Heart right ventricle (tissue), 16 donors: ENCODE measurements at places on chromosomes 1 and 21.

DNA sequence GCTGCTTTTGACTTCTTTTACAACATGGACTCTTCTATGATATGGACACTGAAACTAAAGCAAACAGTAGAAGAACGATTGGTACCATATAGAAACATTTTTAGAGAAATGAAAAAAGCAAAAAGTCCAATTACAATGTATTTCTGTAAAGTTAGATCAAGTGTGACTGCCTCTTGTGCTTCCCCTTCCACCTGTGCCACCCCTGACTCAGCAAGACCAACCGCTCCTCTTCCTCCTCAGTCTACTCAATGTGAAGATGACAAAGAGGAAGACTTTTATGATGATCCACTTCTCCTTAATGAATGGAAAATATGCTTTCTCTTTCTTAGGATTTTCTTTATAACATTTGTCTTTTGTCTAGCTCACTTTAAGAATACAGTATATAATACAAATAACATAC lies 66.9 kb downstream of the PHTF1 start:
- no peak for DNase-seq

GRCh38 chr1:181124291-181124751 lies 35.8 kb downstream of the IER5 start:
- no peak for DNase-seq

DNA sequence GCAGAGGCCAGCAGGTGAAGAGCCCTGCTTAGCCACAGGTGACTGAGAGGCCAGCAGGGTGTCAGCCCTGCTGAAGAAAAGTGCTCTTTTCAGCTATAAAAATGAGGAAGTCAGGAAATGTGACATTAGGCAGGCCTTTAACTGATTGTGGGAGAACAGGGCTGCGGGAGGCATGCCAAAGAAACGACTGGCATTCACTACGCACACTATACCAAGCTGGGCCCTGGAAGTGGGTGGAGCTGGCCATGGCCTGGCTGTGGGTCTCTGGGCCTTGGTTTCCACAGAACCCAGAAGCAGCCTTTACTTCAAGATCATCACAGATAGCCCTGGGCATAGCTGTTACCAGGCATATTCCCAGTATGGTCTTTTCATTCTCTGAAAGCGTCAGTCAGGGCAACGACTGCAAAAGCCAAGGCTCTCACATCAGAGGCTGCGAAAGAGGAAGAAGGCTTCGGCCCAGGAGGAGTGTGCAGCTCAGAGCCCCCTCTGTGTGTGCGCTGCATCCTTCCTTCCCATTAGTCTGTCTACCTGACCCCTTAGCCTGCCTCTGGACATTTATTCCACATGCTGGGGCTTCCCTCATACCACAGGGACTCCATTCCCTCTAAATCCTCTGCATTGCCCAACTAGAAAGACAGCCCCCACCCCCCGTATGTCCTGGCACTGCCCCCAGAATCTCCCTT lies 14.3 kb downstream of the SLC2A1 start:
- peak; percentile 72 for DNase-seq

GRCh38 chr1:61914823-61915482 lies 172.7 kb downstream of the PATJ start:
- DNase-seq = no peak

- DNase-seq = peak; percentile 25
Measured at GRCh38 chr1:63747445-63747844, 26.4 kb upstream of the ROR1 start.

DNA sequence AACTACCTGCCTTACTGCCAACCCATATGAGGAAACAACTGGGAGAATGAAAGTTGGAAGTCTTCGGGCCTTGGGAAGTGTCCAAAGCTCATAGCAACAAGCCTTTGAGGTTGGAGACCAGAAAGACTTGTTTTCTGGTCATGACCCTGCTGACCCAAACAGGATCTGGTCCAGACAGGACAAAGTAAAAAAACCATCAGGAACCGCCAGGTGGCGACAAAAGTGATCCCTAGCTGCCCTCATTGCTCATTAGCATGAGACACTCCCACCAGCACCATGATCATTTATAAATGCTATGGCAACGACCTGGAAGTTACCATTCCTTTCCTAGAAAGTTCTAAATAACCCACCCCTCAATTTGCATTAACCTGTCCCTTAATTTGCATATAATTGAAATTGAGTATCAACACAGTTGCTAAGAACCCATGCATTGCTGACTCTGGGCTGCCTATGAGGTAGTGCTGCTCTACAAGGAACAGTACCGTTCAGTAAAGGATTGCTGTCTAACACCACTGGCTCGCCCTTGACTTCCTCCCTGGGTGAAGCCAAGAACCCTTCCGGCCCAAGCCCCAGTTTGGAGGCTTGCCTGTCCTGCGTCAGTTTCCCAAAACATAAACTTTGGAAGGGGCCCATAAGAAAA lies 89.0 kb downstream of the URB2 start:
- DNase-seq = no peak

GRCh38 chr1:185427264-185427663 lies 110.2 kb upstream of the IVNS1ABP start:
- peak; percentile 12 for DNase-seq

- DNase-seq = no peak
Measured at GRCh38 chr21:35222541-35222941, 173.4 kb upstream of the RUNX1 start.

GRCh38 chr1:147669469-147670318 lies 630 bp downstream of the ACP6 start:
- DNase-seq = peak; percentile 16

- no peak for DNase-seq
Measured at GRCh38 chr1:162108426-162108825, 38.9 kb downstream of the NOS1AP start.

DNA sequence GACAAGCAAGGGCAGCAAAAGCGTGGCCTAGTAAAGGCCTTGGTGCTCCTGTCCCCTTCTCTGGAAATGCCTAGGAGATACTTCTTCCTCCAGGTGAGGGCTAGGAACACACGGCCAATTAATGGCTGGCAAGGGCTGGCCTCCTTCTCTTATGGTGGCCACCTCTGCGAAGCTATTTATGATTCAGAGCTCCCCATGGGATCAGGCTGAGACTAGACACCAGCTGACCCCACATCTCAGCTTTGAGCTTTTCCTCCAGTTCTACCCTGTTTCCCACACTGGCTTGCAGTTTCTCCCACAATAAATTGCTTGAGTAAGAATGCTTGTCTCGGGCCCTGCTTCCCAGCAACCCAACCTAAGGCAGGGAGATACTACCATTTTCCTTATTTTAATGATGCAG lies 53.7 kb downstream of the CAMK2N1 start:
- DNase-seq = no peak

DNA sequence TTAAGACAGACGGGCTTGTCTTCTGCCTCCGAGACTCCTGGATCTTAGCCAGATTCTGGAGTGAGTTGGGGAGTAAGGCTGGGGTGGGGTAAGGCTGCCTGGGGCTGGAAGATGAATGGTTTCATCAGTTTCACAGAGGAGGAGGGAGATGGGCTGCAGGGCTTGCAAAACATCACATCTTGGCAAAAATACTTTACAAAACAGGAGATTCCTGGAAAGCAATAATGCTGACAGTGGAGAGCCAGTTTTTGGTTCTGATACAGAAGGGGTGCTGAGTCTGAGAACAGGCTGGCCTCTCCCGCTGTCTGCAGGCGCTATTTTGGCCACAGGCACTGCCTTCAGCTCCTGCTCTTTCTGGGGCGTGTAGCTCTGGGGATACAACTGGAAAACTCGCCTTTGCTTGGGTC lies 83.4 kb upstream of the KCNE2 start:
- peak; percentile 34 for DNase-seq

- no peak for DNase-seq
Measured at GRCh38 chr1:76065270-76065669, 9.3 kb upstream of the ST6GALNAC3 start.

GRCh38 chr1:230706020-230706699 lies 7.8 kb downstream of the AGT start:
- no peak for DNase-seq

DNA sequence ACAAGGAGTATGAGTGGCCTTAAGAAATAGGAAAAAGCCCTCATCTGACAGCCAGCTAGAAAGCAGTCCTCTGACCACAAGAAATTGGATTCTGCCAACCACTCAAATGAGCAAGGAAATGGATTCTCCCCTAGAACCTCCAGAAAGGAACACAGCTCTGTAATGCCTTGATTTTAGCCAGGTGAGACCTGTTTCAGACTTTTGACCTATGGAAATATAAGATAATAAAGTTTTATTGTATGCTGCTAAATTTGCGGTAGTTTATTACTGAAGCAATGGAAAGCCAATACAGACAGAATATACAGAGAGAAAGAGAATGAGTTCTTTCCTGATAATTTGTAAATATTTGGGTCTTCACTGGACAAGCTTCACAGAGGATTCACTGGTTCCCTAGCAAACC lies 28.8 kb upstream of the SELE start:
- DNase-seq = no peak

- DNase-seq = no peak
Measured at GRCh38 chr1:208122612-208123358, 121.4 kb downstream of the PLXNA2 start.

- no peak for DNase-seq
Measured at GRCh38 chr1:111369177-111369576, 58.4 kb downstream of the OVGP1 start.

DNA sequence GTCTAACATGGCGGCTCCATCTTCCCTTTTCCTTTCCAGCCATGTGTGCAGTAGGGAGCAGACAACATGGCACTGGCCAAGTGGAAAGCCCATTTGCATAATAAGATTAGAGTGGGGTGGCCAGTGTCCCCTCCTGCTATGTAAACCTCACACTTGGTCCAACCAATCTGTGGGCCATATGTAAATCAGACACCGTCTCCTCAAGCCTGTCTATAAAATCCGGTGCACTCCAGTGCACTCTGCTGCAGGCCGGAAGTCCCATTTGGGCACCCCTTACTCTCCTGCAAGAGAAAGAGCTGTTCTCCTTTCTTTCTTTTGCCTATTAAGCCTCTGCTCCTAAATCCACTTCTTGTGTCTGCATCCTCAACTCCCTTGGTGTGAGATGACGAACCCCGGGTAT lies 44.1 kb downstream of the OLFML3 start:
- DNase-seq = no peak

- DNase-seq = no peak
Measured at GRCh38 chr1:187621951-187622350, 793.2 kb downstream of the PLA2G4A start.

- no peak for DNase-seq
Measured at GRCh38 chr21:40136571-40136970, 269.3 kb downstream of the PCP4 start.

GRCh38 chr1:8323706-8324105 lies 5.8 kb downstream of the SLC45A1 start:
- DNase-seq = peak; percentile 77

DNA sequence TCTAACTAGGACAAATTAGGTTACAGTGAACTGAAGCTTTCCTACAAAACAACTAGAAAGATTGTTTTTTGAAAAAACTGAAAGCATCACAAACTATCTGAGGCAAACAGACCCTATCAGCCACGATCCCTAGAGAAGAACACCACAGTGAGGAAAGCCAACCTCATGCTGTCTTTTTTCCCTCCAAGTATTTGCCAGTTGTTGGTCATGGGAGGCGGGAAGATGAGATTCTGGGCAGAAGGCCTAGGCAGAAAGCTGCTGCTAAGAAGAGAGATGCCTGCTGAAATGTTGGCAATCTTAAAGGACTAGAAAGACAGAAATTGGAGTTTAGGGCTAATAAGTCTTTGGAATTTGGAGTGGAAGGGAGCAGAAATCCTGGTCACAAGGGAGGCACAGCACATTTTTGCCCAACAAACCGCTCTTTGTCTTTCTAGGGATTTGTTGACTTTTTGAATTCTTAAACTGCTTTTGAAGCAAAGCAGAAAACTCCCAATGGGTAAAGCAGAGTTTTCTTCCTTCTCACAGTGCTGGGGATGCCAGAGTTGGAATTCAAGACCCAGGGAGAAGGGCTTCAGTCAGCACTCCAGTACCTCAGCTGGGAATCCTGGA lies 83.9 kb downstream of the MT1HL1 start:
- DNase-seq = no peak

DNA sequence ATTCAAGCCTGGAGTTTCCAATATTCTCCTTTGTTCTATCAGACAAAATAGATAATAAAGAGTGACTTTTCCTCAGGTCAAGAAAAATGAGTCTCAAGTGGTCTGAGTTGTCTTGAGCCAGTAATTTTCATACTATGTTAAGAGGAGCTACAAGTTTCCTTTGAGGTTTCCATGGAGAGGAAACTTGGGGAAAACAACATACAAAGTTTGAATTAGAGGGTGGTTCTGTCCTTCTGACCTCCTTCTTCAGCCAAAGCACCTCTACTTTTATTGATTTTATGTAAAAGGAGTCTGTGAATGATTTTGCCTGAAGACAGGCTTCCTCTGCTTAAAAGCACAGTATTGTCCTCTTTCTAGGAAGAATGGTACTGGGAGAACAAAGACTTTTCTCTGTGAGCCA lies 497.2 kb upstream of the PKN2 start:
- no peak for DNase-seq

DNA sequence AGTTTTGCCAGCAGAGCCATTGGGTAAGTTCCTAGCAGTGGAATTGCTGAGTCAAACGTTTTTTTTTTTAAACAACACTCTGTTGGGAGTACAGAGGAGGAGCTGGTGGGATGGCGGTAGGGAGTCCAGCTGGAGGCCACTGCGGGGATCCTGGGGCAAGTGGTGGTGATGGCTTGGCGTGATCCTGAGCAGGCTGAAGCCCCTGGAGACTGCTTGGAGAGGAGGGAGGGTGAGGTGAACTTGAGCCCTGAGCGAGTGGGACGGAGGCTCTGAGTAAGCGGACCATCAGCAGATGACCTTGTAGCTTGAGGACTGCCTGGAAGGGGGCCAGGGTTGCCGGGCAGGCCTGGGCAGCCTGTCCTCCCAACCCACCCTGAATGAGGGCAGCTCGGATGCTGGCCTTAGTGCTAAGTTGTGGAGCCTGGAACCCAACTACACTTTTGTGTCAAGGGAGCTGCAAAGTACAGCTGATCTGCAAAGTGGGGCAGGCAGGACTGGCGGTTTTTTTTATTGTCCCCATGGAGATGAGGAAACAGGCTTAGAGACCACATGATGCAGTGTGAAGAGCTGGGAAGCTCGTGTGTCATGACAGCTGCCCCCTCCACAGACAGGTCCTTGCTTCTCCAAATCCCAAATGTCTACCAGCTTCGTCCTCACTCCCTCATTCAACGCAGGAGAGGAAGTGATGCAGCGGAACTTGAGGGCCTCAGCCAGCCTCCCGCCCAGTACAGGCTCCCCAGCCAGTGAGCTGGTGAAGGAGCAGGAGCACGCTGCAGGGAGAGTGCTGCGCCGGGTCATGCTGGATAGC lies 20.2 kb downstream of the MRPL37 start:
- DNase-seq = peak; percentile 69
